ENCODE measurements at places on chromosomes 16 and 17. TPM values are rescaled to one million over a fixed set of nuclear protein-coding genes. Genes with fewer than 3 reads are reported as not detected.

DNA sequence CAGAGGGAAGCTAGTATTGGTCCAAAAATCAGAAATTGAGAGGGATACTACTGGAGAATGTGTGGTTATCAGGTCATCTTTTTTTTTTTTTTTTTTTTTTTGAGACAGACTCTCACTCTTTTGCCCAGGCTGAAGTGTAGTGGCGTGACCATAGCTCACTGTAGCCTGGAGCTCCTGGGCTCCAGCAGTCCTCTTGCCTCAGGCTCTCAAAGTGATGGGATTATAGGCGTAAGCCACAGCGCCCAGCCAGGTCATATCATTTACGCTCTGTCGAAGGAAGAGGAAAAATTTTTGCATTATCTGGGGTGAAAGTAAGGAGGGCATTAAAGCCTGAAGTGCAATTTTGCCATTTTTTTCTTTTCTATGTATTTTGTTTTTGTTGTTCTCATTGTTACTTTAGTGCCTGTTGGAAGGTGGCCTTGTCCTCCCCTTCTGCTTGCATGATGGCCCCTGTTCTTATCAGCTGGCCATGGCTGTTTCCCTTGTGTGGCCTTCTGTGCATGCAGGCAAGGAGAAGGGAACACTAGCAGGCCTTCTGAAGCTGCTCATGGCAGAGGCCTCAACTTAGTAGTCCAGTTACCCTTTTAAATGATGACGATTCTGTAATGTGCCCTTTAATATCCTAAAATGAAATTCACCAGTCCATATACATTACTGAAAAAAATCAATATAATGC lies 118.3 kb downstream of the SPECC1 start:
- no peak for DNase-seq

- no peak for DNase-seq
Measured at GRCh38 chr17:72264682-72265405, 144.0 kb downstream of the SOX9 start.

DNA sequence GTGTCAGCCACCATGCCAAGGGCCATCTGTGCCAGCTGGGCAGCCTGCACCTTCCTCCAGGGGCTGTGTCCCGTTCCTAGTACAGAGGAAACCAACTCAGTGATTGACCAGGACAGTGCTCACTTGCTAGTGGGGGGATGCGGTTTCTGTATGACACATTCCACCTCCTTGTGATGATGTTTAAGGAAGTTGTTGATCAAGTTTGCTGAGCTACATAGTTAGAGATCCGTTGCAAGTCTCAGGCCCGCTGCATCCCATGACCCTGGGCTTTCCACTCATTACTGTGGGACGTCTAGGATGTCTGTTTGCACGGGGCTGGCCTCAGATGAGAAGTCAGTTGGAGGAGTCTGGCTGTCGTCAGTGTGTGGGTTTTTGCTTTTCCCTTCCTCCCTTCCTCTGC lies 33.6 kb downstream of the RNF213 start:
- no peak for DNase-seq

- no peak for DNase-seq
Measured at GRCh38 chr17:42472709-42473521, 14.2 kb downstream of the ATP6V0A1 start.

DNA sequence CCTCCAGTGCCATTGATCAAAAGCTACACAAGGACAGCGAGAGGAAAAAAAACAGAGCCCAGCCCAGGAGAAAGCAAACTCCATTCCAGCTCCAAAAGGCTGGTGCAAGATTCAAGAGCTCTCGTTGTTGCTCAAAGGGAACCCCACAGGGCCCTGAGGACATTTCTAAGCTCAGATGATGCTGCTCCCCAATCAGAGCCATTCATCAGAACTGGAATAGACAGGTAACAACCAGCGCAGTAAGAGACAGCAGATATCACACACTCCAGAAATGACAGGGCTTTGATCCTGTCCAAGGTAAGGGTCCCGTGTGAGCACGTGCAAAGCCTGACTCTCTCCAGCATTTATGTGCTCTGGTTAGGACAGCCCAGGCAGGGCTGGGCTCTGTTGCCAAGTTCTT lies 20.1 kb downstream of the PMP22 start:
- no peak for DNase-seq

DNA sequence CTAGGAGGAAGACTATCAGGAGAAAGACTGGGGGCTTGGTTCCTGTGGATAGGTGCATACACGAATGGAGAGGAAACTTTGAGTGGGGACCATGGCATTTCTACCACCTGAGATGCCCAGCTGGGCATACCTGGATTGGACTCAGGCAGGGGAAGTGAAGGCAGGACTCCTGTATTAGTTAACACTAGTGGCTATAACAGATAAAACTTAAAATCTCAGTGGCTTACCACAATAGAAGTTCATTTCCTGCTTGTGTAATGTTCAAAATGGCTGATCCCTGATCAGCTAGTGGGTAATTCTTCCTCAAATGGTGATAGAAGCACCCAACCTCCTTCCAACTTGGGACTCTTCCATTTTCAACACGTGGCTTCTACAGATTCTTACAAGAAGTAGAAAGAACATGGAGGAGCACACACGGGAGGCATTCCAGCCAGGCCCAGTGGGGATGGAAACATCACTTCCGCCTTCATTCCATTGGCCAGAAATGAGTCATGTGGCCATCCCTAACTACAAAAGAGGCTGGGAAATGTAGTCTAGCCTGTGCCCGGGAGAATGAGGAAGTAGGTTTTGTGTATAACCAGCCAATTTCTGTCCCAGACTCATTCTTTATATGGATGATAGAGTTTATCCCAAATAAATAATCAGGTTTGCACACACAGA lies 112.1 kb downstream of the UTP18 start:
- peak; percentile 73 for DNase-seq

DNA sequence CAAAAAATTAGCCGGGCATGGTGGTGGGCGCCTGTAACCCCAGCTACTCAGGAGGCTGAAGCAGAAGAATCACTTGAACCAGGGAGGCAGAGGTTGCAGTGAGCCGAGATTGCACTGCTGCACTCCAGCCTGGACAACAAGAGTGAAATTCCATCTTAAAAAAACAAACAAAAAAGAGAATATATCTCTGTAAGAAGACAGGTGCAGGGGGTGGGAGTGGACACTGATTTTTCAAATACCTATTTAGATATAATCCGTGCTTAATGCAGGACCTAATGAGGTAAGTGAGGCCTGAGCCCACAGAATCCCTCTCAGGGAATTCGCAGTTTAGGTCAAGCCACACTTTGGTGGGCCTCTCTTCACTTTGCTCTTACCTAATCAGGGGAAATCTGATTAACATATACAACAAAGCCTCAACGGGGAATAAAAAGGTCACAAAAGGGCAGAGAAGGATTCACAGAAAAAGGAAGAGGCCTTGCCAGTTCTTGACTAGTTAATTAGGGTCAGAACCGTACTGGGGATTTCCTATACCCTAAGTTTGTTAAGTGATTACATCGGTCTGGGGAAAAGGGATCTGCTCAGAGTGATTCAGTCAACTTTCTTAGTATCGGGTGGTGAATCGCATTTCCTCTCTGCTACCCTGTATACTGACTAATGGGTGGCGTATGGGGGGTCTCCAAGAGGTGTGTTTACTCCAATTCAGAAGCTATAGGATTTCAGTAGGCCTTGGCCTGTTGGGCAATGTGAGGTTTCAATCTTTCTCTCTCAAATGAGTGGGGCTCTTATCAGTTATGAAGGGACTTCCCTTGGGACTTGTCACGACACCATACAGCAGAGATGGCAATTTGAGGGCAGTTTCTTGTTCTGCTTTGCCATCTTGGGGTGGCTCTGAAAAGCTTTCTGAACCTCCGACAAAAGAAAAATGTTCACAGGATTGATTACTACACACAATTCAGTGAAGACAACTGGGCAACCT lies 1.9 kb upstream of the NFAT5 start:
- peak; percentile 15 for DNase-seq

GRCh38 chr17:82327289-82327688 lies 6.3 kb downstream of the SECTM1 start:
- no peak for DNase-seq

- DNase-seq, result no peak
Measured at GRCh38 chr17:60629120-60629519, 29.1 kb downstream of the PPM1D start.

GRCh38 chr17:50190293-50190602 lies 11.2 kb downstream of the COL1A1 start:
- DNase-seq, result no peak

DNA sequence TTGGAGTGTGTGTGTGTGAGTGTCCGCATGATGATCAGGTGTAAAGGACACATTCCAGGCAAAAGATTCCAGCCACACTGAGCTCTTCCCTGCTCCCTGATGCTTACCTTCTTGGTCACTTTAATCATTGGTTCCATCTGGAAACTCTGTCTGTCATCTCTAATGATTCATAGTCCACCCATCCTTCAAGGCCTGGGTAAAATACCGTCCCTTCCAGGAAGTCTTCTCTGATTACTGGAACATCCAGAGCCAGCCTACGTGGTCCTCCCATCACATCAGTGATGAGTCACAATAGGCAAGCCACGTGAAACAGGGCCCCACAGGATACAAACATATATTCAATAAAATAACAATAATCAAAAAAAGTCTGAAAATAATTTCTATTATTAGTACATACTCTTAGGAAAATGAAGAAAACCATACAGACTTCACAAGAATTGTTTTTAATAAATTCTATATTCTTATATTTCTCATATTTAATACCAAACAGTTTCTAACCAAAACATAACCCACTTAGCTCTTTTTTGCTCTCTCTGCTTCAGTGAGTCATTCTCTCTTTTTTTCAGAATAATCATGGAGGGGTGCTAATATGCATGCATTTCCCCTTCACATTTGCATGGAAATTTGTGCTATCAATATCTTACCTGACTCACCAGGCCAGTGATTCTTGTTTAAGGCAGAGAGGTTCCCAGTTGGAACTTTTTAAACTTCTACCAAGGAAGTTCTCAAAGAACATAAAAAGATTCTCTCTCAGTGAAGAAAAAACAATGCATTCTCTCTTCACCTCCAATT lies 263.2 kb downstream of the TOX3 start:
- no peak for DNase-seq

DNA sequence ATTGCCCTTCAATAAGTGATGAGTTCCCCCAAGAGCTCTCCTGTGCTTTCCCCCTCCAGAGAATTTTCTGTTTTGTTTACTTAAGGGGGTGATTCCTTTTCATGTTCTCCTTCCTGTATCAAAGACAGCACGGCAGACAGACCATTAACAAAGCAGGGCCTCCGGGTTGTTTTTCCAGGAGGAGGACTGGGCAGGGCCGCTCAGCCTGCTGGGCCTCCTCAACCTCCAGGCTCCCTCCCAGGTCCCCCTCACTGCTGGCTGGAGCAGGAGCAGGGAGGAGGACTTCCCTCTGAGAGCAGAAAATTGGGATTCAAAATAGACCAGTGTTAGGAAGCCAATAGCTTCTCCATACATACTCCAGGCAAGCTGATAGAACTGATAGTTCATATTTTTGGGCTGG lies 20.4 kb downstream of the SDK2 start:
- DNase-seq, result no peak

The TM4SF5 gene
- not detected for total RNA-seq

The DHX40 gene
- total RNA-seq, result 38.9 TPM

The KIAA0753 gene
- total RNA-seq, result 7.3 TPM

The NHERF2 gene
- total RNA-seq, result 160 TPM

Measured in PC-3 (cell line).